ENCODE measurements at places on chromosomes 13 and 19. TPM values are rescaled to one million over a fixed set of nuclear protein-coding genes. Genes with fewer than 3 reads are reported as not detected.

ZNF439 gene
- 7.5 TPM for total RNA-seq

RASL11A gene
- 6.3 TPM for total RNA-seq

PSG1 gene
- 1.7 TPM for total RNA-seq

ITGBL1 gene
- total RNA-seq = 255 TPM

RNF225 gene
- total RNA-seq = 0.13 TPM

IGFL4 gene
- total RNA-seq = 0.13 TPM

DIAPH3 gene
- 4.7 TPM for total RNA-seq

CLEC4M gene
- total RNA-seq = not detected
